ENCODE measurements at places on chromosomes 5 and 9.

- no peak for DNase-seq
These were observed 75.1 kb downstream of the ALDH7A1 start for GRCh38 chr5:126519637-126520592.

GRCh38 chr5:159581502-159582249 is 251.4 kb upstream of the IL12B start:
- DNase-seq = peak; percentile 78

GRCh38 chr5:35850967-35851680 is 5.6 kb upstream of the IL7R start:
- DNase-seq = peak; percentile 38

DNA sequence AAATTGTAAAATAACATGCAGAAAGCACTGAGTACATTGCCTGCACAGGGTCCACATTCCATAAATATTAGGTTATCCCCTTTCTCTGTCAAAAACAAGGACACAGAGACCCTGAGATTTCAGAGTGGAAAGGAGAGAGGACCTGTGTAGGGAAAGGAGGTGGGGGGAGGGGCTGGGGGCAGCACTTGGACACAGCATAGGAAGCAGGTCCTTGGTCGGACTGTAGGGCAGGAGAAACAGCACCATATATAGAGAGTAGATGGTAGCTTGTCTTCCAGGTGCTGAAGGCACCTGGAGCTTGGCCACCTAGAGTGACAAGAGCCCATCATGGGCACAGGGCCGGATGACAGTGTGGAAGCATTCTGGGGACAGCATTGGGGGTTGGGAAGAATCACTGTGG is 2.4 kb downstream of the TPM2 start:
- no peak for DNase-seq

- no peak for DNase-seq
These were observed 34.8 kb downstream of the CAMK2A start for GRCh38 chr5:150254774-150255173.

Data from AG08395 (cell line).